Activated CD8-positive, alpha-beta memory T cell treated with anti-CD3 and anti-CD28 coated beads for 1 hour (primary cell): ENCODE measurements at places on chromosomes 1 and 21.

- DNase-seq: no peak
Observed at GRCh38 chr1:14247666-14248065, 350.8 kb upstream of the KAZN start.

DNA sequence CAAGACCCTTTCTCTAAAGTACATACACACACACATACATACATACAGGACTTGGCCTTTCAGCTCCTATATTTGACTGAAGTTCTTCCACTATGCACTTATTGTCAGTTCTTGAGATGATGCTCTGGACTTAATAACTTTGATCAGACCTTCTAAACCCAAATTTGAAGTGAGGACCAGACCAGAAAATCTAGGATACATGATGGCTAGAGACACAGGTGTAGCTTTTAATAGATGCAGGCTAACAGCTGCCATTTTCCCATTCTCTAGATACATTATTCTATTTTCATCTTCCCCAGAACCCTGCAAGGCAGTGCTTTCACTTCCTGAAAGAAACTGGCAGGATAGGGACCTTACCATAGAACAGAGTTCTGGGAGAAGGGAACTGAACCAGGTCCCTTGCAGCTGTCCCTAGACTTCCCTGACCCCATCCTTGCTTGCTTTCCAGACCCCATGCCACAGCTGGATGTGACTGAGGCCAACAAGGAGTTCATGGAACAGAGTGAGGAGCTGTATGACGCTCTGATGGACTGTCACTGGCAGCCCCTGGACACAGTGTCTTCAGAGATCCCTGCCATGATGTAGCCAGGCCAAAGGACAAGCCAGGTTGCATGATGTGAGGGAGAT is 14.9 kb upstream of the RAB42 start:
- DNase-seq: no peak

- DNase-seq: no peak
Observed at GRCh38 chr1:183370399-183371058, 47.7 kb downstream of the NMNAT2 start.

GRCh38 chr1:89022167-89022959 is at the start of gene GBP3:
TSS of gene GBP3 (minus strand) at chr1:89022866. CDS start at chr1:89020721, 2,145 bp downstream.
- DNase-seq: no peak

GRCh38 chr1:35524106-35524505 is 33.1 kb downstream of the KIAA0319L start:
- DNase-seq: no peak

GRCh38 chr1:208187499-208188041 is 56.6 kb downstream of the PLXNA2 start:
- no peak for DNase-seq

GRCh38 chr1:201710632-201711597 is 118.0 kb upstream of the IPO9 start:
- DNase-seq: no peak

DNA sequence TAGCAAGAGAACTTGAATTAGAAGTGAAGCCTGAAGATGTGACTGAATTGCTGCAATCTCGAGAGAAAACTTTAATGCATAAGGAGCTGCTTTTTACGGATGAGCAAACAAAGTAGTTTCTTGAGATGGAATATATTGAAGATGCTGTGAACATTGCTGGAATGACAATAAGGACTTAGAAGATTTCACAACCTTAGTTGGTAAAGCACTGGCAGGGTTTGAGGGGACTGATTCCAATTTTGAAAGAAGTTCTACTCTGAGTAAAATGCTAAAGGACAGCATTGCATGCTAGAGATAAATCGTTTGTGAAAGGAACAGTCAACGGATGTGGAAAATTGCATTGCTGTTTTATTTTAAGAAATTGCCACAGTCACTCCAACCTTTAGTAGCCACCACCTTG is 69.5 kb downstream of the GDAP2 start:
- DNase-seq: no peak

- no peak for DNase-seq
Observed at GRCh38 chr1:236868625-236869467, 73.8 kb downstream of the MTR start.

GRCh38 chr1:29388170-29388569 is 151.8 kb downstream of the PTPRU start:
- DNase-seq: no peak

DNA sequence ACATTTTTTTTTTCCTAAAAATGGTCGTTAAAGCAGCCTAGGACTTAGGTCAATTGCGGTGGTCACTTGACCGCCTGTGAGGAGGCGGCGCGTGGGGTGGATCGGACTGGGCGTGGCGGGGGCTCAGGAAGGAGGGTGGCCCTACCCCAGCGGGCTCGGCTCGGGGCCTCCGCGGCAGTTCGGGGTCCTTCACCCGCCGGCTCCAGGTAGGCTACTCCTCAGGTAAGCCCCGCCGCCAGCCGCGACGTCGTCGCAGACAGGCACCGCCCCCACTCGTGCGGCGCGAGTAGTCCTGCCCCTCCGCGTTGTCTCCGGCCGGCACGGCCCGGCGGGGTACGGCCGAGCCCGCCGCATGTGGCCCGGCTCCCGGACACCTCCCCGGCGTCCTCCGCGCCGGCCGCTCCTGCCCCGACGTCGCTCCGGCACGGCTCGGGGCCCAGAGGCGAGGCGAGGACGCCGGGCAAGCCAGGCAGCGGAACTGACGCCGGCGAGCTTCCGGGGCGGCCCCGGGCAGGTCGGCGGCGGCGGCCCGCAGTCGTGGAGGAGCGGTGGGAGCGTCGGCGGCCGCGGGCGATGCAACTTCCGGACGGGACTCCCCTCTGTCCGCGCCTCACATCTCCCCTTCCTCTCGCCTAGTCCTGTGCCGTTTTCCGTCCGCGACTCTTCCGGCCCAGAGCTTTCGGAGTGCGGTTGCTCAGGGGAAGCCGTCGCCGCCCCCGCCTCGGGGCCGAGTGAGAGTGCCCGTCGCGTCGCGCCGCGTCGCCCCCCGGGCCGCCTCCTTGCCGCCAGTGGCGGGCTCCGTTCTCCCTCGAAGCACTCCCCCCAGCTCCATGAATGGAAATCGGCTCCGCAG is at the start of gene AGO3:
Gene AGO3 (plus strand): TSS at position 513 of the 853 bp plus-strand sequence. CDS start 322 bp downstream, at position 835.
- peak; percentile 60 for DNase-seq

GRCh38 chr21:16488042-16488441 is 758.3 kb downstream of the USP25 start:
- DNase-seq: no peak

- DNase-seq: peak; percentile 51
Observed at GRCh38 chr1:160101037-160101716, 2.8 kb upstream of the IGSF8 start.

DNA sequence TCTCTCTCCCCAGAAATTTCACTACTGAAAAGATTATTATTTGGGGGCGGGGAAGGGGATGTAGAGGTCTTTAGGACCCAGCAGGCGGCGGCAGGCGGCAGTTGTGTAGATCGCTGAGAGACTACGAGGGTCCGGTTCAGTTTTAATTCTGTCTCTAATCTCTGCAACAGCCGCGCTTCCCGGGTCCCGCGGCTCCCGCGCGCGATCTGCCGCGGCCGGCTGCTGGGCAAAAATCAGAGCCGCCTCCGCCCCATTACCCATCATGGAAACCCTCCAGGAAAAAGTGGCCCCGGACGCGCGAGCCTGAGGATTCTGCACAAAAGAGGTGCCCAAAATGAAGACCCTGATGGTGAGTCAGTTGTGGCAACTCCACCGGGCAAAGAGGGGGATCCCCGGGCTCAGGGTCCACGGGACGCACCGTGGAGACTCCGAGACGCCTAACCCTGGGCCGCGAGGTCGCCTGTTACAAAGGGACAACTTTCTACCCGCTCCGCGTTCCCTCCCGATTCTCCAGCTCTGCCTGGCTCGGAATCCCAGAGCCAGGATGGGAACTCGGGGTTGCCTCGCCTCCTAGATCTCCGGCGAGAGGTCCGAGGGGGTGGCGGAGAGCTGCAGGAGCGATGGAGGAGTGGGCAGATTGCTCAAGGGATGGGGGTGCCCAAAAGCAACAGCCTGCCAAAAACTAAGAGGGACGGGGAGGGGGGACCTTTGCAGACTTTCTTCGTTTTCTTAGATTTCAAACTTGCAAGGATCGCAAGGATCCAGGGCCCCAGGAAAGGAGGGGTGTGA is at the start of gene ST6GALNAC5:
Gene ST6GALNAC5 (plus strand): TSS at position 139 of the 789 bp plus-strand sequence.
- no peak for DNase-seq

GRCh38 chr1:161000736-161001480 is 20.0 kb downstream of the F11R start:
- no peak for DNase-seq

GRCh38 chr1:177119311-177119710 is 45.2 kb downstream of the ASTN1 start:
- no peak for DNase-seq

- DNase-seq: no peak
Observed at GRCh38 chr1:234721476-234722269, 111.7 kb upstream of the IRF2BP2 start.

- DNase-seq: no peak
Observed at GRCh38 chr1:36389999-36390398, 4.3 kb upstream of the STK40 start.
